Activated CD4-positive, alpha-beta T cell treated with anti-CD3 and anti-CD28 coated beads, Interleukin-2, amount 10 ng/mL, durations not matched to agents 7 days and 5 days (primary cell): ENCODE measurements at places on chromosomes 12 and 14. TPM values are rescaled to one million over a fixed set of nuclear protein-coding genes. Genes with fewer than 3 reads are reported as not detected.

- no peaks in the 10 kb centered on the region for H3K36me3 ChIP-seq
- H3K27ac ChIP-seq, result no peak overlapping the region
- no peaks in the 10 kb centered on the region for H3K27me3 ChIP-seq
- no peaks in the 10 kb centered on the region for H3K4me1 ChIP-seq
- no peak overlapping the region for H3K4me3 ChIP-seq
- no peak for DNase-seq
Measured at GRCh38 chr12:87953256-87953860, 75.8 kb downstream of the C12orf50 start.

DNA sequence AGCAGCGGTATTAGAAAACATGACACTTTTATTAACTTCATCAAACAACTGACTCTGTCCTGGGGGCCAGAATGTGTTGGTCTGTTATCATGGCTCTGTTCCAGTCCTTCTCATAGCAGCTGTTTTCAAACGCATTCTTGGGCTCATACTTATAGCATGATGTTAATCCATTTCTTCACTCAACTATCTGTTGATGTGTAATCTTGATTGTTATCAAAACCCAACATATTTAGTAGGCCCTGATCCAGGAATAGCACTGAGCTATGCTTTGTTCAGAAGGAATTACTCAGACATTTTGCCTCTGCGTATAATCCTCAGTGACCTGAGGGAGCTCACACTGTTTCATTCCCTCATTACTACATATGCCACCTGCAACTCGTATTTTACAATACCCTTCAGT, 315.9 kb downstream of the BMP4 start:
- no peaks in the 10 kb centered on the region for H3K27me3 ChIP-seq
- H3K4me1 ChIP-seq, result no peaks in the 10 kb centered on the region
- no peak overlapping the region for H3K4me3 ChIP-seq
- no peaks in the 10 kb centered on the region for H3K36me3 ChIP-seq

GRCh38 chr14:66378712-66379505, 107.3 kb upstream of the CCDC196 start:
- no peak overlapping the region for H3K27ac ChIP-seq
- H3K27me3 ChIP-seq, result peaks cover 2% of the 10 kb centered on the region
- DNase-seq, result no peak

DNA sequence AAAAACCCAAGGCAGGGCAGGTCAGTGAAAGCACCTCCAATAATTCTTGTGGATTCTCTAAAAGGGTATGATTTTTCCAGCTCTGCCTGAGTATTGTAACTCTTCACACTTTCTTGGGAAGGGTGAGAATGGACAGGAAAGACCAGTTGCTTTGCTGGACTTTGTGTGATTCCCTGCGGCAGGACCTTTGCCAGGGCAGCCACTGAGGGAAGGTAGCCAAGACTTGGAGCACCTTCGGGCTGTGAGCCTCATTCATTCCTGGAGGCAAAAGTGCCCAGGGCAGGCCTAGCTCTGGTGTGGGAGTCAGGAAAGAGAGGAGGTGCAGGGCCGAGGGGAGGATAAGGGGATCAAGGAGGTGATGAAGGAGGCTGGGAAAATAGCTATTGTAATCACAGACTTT, 80.2 kb downstream of the VCPKMT start:
- DNase-seq, result no peak
- peaks cover 72% of the 10 kb centered on the region for H3K36me3 ChIP-seq
- no peaks in the 10 kb centered on the region for H3K27me3 ChIP-seq
- H3K4me3 ChIP-seq, result no peak overlapping the region

DNA sequence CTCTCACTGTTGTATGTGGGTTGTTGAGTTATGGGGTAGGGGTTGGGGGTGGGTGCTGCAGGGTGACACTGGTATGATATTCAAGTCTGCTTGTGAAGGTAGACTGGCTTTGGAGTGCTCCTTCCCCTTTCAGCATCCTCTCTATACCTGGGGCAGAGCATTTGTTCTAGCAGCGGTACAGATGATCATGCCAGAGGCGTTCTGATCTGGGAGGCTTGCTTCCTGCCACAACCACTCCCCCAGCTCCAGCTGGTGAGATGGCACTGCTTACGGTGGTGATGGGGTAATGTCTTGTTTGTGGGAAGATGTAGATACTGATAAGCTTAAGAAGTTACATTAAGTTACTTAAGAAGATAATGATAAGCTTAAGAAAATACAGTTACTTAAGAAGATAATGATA, 131.8 kb downstream of the ERC1 start:
- H3K27ac ChIP-seq, result no peak overlapping the region
- H3K27me3 ChIP-seq, result no peaks in the 10 kb centered on the region
- no peak overlapping the region for H3K4me3 ChIP-seq
- DNase-seq, result peak; percentile 52
- peaks cover 4% of the 10 kb centered on the region for H3K36me3 ChIP-seq

CHFR gene
- 88.9 TPM for total RNA-seq

DNA sequence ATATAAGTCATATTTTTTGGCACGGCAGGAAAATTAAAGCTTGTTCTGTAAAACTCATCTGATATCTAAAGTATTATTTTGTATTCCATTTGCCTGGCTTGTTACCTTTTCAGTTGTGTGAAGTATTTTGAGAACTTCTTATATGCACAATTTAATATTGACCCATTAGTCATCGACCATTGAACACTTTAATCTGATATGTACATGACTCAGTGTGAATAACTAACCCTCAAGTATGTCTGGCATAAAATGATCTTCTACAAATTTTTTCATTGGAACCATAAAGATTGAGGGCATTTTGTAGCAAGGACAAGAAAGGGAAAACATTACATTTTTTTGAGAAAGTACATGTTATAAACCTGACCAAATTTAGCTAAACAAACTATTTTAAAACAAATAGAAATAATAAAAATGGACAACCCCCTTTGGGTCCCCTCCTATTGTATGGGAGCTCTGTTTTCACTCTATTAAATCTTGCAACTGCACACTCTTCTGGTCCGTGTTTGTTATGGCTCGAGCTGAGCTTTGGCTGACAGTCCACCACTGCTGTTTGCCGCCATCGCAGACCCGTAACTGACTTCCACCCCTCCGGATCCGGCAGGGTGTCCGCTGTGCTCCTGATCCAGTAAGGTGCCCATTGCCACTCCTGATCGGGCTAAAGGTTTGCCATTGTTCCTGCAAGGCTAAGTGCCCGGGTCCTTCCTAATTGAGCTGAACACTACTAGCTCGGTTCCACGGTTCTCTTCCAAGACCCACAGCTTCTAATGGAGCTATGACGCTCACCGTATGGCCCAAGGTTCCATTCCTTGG, 118.8 kb downstream of the SLC6A15 start:
- no peak overlapping the region for H3K4me3 ChIP-seq
- DNase-seq, result no peak

P2RX2 gene
- total RNA-seq, result not detected

DNA sequence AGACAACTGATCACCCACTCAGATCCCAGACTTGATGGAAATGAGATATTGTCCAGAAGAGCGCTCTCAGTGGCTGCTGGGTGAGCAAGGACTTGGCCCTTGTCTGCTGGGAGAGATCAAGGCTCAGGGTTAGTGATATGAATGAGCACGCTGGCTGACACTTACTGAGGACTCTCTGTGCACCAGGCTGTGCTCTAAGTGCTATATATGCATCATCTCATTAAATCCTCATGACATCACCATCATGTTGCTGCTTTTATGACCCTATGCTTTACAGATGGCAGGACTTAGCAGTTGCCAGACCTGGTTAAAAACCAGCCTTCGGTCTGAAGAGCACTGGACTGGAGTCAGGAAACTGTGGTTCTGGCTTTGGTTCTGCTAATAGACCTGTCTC, 260.9 kb downstream of the VRK1 start:
- H3K36me3 ChIP-seq, result no peaks in the 10 kb centered on the region
- no peak overlapping the region for H3K27ac ChIP-seq
- H3K27me3 ChIP-seq, result no peaks in the 10 kb centered on the region
- no peaks in the 10 kb centered on the region for H3K4me1 ChIP-seq

DNA sequence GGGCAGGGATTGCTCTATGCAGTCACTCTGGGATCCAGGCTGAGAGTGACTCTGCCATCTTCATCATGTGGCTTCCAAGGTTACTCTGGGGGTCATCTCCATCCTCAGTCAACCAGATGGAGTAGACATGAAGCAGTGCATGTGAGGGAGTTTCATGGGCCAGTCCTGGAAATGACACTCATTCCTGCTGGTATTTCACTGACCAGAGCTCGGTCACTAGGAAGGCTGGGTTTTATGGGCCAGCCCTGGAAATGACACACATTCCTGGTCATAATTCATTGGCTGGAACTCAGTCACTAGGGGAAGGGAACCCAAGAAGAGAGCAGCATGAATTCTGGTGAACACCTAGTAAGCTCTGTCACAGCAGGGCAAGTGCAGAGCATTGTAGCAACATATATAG, 144.7 kb downstream of the SMOC1 start:
- H3K4me1 ChIP-seq, result peaks cover 7% of the 10 kb centered on the region
- peaks cover 8% of the 10 kb centered on the region for H3K27me3 ChIP-seq
- DNase-seq, result no peak

DNA sequence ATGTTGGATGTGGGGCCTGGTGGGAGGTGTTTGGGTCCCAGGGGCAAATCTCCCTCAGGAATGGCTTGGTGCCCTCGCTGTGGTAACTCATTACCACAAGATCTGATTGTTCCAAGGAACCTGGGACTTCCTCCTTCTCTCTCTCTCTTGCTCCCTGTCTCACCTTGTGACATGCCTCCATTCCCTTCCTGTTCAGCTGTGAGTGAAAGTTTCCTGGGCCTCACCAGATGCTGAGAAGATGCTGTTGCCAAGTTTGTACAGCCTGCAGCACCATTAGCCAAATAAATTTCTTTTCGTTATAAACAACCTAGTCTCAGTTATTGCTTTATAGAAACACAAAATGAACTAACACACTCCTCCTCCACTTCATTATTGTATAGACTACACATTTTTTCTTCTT, 759.8 kb upstream of the MDGA2 start:
- DNase-seq, result no peak
- H3K27ac ChIP-seq, result no peak overlapping the region
- H3K4me1 ChIP-seq, result no peaks in the 10 kb centered on the region
- H3K36me3 ChIP-seq, result no peaks in the 10 kb centered on the region

GRCh38 chr12:69966839-69967238, 141.8 kb downstream of the MYRFL start:
- H3K36me3 ChIP-seq, result no peaks in the 10 kb centered on the region
- no peaks in the 10 kb centered on the region for H3K27me3 ChIP-seq
- H3K27ac ChIP-seq, result no peak overlapping the region
- no peak for DNase-seq
- no peak overlapping the region for H3K4me3 ChIP-seq

TCP11L2 gene
- 20.9 TPM for total RNA-seq

- DNase-seq, result no peak
- peaks cover 3% of the 10 kb centered on the region for H3K27me3 ChIP-seq
- peaks cover 2% of the 10 kb centered on the region for H3K4me1 ChIP-seq
- H3K27ac ChIP-seq, result no peak overlapping the region
- H3K36me3 ChIP-seq, result no peaks in the 10 kb centered on the region
- H3K4me3 ChIP-seq, result no peak overlapping the region
Measured at GRCh38 chr14:52044791-52045522, 23.9 kb downstream of the NID2 start.

GRCh38 chr12:107374161-107374840, 281.0 kb upstream of the CRY1 start:
- no peaks in the 10 kb centered on the region for H3K27me3 ChIP-seq
- peaks cover 74% of the 10 kb centered on the region for H3K4me1 ChIP-seq
- H3K4me3 ChIP-seq, result peak overlapping the region; percentile 47
- peak overlapping the region; percentile 98 for H3K27ac ChIP-seq

DNA sequence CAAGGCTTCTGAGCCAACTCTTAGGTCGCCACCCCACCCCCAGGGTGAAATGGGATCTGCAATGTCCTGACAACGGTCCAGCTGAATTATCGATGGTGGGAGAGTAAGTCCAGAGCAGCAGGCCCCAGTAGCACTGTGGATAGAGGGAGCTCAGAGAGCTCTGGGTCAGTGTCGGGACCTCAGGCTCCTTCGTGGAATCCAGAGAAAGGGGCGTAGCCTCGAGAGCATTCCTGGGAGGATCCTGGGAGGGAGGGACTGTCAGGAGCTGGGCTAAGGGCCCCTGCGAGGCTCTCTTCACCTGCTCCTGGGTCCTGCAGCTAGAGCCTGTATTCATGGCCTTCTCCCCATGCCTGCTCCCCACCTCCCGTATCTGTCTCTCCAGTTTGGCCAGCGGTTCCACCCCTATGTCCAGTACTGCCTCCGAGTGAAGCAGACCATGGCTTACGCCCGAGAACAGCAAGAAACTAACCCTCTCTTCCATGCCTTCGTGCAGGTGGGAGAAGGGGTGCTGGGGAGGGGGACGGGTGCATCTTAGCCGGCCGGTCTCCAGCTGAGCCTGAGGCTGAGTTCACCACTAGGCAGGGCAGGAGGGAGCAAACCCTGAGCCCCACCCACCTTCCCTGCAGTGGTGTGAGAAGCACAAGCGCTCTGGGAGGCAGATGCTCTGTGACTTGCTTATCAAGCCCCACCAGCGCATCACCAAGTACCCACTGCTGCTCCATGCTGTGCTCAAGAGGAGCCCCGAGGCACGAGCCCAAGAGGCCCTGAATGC, 6.6 kb downstream of the PLEKHG6 start:
- H3K27ac ChIP-seq, result no peak overlapping the region
- no peaks in the 10 kb centered on the region for H3K36me3 ChIP-seq

DNA sequence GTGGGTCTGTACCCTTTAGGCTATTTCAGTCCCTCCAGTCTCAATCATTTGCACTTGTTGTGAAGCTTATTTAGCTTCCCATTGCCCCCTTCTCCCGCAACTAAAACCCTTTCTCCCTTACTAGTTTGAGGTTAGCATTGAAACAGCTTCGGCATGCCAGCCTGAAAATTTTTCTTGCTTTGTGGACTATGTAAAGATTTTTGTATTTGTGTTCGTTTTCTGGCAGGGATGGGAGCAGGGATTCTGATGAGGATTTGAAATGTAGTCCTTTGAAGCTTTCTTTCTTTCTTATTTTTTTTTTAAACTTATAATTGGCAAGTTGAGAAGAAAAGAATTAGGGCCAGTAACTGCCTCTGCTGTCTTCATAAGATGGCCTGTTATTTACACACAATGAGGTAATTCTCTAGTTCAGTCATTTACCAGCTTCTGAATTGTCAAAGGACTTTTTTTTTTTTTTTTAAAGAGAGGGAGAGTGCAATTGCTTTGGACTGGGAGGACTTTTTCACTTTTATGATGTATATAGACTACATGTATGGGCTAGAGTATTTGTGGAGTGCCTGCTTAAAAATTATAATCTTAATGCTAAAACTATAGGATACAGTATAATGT, 29.0 kb downstream of the PALS1 start:
- H3K4me1 ChIP-seq, result peaks cover 8% of the 10 kb centered on the region
- H3K27ac ChIP-seq, result no peak overlapping the region
- H3K27me3 ChIP-seq, result no peaks in the 10 kb centered on the region
- H3K36me3 ChIP-seq, result peaks cover 12% of the 10 kb centered on the region
- H3K4me3 ChIP-seq, result no peak overlapping the region

GRCh38 chr12:49538510-49539403, at the start of gene KCNH3:
Gene KCNH3 (plus strand): TSS chr12:49539030. CDS start chr12:49539417, 387 bp downstream.
- H3K4me3 ChIP-seq, result peak within 1 kb of the TSS; percentile 67
- H3K27ac ChIP-seq, result no peak within 1 kb of the TSS
- H3K27me3 ChIP-seq, result peaks cover 44% of the 10 kb centered on the region
- no peaks in the 10 kb centered on the region for H3K36me3 ChIP-seq
- peak; percentile 94 for DNase-seq

DNA sequence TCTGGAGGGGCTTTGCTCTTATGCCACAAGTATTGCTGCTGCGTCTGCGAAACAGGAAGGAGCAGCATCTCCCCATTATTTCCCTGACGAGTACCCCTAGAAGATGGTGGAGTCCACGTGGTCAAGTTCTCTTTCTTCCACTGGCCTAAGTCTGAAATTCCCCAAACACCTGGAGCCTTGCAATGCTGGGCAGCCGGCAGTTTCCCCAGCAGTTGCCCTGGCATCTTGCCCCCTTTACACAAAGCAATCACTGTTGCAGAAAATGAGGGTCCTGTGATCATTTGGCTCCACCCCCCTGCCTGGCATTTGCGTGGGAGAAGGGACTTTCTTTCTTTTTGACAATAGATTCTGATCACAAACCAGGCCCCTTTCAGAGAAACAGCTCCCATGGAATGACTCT, 56.9 kb downstream of the FOS start:
- no peak for DNase-seq
- H3K36me3 ChIP-seq, result peaks cover 3% of the 10 kb centered on the region
- H3K4me1 ChIP-seq, result peaks cover 30% of the 10 kb centered on the region
